ENCODE measurements at places on chromosomes 5 and 9.

DNA sequence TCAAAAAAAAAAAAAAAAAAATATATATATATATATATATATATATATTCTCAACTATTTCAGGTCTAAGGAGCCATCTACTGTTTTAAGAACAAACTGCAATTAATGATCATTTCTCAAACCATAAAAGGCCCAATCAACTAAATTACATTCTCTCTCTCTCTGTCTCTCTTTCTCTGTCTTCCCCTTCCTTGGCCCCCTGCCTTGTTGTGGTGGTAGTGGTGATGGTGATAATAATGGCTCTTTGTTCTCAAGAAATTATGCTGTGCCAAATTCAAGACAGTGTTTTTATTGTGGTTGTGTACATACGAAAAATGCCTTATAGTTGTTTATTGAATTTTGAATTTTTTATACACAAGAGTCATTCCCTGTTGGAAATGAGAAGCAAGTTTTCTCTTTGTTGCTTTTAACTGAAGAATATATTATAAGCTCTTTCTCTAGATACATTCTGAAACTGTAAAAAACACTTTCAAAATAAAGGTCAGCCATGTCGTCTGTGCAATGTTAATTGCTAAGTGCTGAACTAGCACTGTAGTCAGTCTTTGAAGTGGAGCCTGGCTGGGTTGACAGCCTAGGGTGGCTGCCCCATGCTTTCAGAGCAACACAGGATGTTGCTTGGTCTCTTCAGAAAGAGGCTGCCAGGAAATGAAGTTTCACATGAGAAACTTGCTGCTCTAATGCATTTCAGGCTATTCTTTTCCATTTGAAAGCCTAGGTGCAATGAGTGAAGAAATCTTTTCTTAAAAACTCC lies 96.0 kb downstream of the HINT1 start:
- DNase-seq: no peak

- DNase-seq: no peak
Measured at GRCh38 chr9:37639109-37639762, 11.5 kb upstream of the FRMPD1 start.

DNA sequence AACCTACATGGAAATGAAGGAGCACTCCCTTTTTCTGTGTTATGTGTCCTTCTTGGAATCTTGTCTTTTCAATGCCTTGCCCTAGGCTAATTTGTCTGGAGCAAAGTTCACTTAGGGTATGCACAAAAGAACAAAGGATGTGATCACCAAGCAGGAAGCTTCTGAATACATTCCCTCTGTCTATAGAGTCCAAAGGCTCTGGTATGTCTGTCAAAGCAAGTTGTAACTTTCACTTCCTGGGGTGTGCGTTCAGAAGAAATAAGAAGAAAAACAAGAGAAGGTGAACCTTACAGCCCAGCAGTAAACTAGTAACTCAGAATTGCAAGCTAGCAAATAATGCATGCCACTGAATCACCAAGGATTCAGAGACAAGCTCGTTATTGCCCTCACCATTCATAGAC lies 31.7 kb upstream of the CDH6 start:
- no peak for DNase-seq

DNA sequence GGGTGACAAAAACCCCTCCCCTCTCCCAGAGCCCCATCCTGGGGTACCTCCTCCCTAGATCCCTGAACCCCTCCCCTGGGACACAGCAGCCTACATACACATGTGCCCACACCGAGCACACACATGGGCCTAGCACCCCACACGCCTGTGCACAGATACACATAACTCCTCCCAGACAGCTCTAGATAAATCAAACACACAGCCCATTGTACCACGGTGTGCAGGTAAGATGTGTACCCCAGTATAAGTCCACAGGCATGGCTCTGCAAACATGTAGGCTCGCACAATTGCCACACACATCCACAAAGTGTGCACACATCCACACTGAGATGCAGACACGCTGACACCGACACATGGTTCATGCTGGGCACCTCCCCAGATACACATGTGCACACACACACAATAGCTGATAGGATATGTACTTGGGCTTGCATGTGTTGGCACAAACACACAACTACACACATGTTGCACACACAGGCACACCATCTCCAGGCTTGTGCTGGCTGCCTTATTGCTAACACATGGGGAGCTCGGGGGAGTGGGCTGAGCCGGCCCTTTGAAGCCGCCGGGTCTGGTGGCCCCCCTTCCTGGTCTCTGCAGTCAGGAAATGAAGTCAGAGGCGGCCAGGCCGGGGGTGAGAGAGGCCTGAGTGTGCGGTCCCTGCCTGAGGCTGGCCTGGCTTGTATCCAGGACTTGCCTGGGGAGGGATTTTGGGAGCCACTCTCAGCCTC lies 30.2 kb downstream of the GOLGA2 start:
- DNase-seq: no peak

DNA sequence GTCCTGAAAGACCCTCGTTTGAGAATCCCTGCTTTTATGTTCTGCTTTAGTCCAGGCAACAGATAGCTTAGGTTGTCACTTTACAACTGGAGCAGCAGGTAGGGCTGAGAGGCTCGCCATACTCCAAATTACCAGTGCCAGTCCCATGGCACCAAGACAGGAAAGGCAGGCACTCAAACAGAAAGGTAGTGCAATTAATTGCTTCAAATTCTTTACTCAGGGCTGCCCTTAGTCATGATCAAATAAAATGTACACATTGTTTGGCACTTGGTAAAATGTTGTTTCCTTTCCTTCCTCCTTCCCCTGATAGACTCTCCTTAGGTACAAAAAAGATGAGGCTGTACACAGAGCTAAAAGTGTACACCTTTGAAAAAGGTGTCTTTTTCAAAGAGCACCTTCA lies 115.8 kb upstream of the CCDC152 start:
- peak; percentile 21 for DNase-seq

DNA sequence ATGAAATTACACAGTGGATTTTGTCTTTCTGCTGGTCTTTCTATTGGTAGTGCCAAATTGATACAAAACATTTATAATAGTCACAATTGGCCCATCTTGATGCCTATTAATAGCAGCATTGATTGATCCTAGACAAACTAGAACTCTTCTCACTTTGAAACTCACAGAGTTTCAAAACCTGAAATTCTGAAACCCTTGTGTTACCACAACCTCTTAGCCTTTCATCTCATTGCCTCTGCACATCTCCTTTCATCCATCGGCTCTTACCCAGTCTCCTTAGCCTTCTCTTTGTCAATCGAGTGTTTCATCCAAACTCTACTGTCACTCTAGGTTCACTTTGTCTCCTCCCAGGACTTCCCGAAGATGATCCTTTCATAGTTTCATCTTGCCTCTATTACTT lies 22.1 kb downstream of the PLPPR1 start:
- DNase-seq: no peak

DNA sequence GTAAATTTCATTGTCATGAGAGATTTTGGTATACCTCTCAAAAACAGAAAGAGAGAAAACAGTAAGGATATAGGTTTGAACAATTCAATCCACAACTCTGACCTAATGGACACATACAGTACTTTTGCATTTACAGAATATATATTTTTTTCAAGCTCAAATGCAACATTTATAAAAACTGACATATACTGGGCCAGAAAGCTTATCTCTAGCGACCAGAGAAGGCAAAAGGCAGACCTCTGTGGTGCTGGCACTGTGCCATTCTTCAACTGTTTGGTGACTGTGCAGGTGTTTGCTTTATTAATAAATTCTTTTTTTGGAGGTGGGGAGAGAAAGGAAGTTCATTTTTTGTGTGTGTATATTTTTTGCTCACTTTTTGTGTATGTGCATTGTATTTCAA lies 6.0 kb upstream of the PLAC8L1 start:
- DNase-seq: no peak

GRCh38 chr5:172881691-172882370 lies 47.8 kb downstream of the ERGIC1 start:
- DNase-seq: no peak

GRCh38 chr5:179217956-179218942 lies 127.0 kb downstream of the ADAMTS2 start:
- DNase-seq: no peak

- no peak for DNase-seq
Measured at GRCh38 chr5:75603371-75603770, 7.9 kb upstream of the ANKDD1B start.

DNA sequence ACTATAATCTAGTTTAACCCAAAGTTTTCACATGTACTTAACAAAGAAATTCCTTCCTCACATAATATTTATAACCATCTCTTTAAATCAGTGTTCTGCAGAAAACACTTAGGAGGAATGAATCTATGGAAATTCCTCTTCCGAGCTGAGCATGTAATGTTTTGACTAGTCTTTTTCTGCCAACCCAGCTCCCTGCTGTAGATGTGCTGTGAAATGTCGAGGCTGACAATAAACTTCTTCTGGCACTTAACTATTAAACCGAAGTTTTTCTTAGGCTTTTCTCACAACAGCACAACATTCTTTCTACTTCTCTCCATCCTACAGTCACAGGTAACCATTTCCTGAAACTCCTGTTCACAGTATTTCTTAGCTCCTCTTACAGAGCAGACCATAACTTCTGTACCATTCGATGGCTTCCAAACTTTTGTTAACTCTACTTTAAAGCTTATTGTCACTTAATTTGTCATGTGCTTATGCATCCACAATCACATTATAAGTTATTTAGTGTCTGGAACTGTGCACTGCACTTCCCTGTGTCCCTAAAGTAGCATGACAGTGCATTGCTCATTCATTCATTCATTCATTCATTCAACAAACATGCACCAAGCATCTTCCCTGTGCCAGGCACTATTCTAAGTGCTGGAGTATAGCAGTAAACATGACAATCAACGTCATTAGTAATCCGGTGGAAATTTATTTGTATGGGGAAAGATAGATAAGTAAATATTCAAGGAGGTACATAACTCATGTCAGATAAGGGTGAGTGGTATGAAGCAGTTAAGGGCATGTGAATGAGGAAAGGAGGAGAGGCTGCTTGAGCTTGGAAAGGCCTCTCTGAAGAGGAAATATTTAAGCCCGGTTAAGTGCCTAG lies 54.6 kb downstream of the TSSK1B start:
- no peak for DNase-seq

GRCh38 chr9:3903273-3903672 lies 377.5 kb upstream of the RFX3 start:
- peak; percentile 19 for DNase-seq

DNA sequence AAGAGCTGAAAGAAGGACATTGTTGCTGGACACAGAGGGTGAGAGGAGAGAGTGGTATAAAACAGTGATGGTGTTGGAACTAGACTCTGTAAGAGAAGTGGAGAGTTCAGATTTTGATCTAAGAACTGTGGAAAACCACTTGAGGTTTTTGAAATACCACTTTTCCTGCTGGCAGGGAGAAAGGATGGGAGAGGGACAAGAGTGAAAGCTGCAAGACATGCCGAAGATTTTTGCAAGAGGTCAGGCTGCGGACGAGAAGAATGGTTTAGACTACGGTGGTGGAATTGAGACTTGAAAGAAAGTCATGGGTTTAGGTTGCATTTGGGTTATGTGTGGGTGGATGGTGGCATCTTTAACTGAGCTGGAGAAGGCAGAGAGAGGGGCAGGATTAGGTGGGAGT lies 202.2 kb upstream of the RPS23 start:
- DNase-seq: no peak

DNA sequence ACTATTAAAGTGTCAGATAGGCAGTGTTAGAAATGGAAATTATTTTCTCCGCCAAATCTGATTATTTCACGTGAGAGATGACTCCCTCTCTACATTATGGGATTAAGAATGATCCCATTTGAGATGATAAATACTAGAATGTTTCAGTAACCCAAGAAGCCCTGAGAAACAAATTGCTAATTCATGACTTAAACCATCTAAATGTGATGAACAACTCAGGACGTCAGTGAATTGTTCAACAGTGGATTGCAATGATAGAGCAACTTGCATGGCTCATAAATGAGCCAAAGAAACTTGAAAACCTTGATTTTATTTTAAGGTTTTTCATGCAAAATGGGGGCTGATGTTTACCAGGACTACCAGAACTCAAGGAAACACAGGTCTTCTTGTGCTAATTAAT lies 350.5 kb upstream of the WWC1 start:
- DNase-seq: no peak

DNA sequence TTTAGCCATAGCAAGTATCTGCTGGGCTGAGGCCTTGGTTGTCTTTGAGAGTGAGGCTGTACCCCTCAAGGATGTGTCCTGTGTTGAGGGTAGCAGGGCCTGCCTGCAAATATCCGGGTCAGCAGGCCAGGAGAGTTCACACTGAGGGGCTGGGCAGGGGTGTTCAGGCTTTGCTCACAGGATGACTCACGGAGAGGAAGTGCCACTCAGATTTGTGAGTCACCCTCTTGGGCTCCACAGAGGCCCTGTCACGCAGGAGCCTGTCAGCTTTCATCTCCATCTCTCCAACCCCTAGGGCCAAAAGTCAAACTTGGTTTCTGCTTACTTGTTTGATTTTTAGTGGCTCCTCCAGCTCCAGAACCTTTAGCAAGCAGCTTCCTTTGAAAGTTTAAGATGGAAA lies 211.5 kb downstream of the SEC61B start:
- DNase-seq: peak; percentile 36

GRCh38 chr5:43729846-43730478 lies 127.0 kb downstream of the NNT start:
- no peak for DNase-seq

DNA sequence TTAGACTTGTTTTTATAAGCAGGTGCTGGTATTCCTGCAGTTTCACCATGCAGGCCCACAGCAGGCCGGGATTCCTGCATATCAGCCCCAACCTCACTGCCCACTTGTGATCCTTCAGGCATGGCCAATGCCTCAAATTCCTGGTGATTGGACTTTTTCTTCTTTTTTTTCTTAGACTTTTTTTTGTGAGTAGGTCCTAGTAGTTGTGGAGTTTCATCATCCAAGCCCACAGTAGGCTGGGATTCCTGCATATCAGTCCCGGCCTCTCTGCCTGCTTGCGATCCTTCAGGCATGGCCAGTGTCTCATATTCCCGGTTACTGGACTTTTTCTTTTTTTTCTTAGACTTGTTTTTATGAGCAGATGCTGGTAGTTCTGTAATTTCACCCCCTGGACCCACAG lies 4.8 kb downstream of the TTF1 start:
- DNase-seq: no peak

DNA sequence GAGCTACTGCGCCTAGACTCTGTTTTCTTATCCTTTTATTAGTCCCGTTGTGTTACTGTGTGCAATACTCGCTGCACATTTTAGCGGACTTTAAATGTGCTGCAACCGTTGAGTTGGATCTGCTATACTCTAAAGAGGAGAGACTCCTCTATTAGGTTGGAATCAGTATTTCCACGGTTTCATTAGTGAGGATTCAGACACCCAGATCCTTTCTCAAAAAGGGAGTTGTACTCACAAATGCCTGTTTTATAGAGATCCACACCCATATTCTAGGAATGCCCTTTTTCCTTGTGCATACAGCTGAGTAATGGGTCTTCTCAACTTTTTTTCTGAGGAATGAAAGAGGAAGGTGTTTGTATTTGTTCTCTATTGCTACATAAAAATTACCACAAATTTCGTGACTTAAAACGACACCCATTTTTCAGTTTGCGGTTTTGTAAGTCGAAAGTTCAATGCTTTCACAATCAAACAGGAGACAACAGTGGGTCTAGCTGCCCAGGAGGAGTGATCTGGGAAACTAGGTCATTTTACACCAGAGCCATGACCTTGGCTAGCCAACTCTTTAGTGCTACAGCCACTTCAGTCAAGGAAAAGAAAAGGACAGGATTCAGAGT lies 52.8 kb upstream of the SLC44A1 start:
- no peak for DNase-seq

GRCh38 chr5:146007270-146007669 lies 70.9 kb downstream of the SH3RF2 start:
- no peak for DNase-seq
